ENCODE measurements at places on chromosomes 6 and 20.

GRCh38 chr20:676315-676937 lies 824 bp upstream of the SCRT2 start:
- no peak for DNase-seq

GRCh38 chr20:36919715-36920333 lies 31.7 kb downstream of the SAMHD1 start:
- peak; percentile 62 for DNase-seq

DNA sequence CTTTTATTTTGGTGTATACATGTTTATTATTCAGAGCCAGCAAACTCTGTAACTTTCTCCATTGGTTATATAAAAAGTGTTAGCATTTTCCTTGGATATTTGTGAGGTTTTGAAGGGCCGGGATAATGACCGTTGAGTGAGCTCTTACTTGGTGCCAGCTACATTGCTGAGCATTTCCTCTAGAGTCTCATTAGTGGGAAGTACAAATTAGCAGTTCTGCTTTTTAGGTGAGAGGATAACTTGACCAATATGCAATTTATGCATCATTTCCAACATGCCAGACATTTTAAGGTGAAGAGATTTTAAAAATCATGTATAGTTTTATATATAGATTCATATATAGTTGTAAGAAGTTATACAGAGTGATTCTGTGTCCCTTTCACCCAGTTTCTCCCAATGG lies 84.3 kb downstream of the CARMIL1 start:
- DNase-seq, result no peak

- DNase-seq, result peak; percentile 10
Observed at GRCh38 chr6:25537349-25538018, 114.5 kb upstream of the SCGN start.
